ENCODE measurements at places on chromosomes 6 and 20.

DNA sequence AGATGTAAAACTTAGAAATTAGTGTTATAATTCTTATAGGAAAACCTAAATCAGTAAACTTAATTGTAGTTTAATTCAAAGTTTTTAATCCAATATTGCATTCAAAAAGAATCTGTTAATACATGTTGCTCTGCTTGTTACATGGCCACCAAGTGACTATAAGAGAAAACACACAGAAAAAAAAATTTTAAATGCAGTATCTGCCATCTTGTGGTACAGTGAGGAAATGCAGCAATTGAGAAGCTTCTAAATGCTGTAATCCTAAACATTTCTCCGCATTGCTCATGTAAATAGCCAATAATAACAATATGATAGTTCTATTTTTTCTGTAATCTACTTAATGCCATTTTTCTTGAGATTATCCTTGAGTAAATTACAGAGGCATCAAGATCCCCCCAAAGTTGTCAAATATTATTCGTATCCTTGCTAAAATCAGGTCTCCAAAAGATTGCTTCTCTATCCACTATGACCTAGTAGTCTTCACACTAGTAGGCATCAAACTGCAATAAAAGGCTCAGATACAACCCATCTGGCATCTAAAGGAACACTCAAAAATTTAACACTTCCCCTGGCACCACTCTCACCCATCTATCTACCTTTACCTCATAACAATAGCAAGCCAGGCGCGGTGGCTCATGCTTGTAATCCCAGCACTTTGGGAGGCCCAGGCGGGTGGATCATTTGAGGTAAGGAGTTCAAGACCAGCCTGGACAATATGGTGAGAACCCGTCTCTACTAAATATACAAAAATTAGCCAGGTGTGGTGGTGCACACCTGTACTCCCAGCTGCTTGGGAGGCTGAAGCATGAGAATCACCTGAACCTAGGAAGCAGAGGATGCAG lies 34.6 kb downstream of the HDAC2 start:
- no peak for DNase-seq

DNA sequence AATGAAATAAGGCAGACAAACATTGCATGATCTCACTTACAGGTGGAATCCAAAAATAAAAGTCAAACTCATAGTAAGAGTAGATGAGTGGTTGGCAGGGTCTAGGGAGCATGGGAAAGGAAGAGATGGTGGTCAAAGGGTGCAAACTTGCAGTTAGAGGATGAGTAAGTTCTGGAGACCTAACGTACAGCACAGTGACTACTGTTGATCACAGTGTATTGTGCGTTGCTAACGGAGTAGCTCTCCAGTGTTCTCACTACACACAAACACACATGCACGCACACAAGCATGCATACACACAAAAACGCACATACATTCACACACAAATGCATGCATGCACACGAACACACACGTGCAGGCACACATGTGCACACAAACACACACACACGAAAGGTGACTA lies 54.9 kb downstream of the LY86 start:
- no peak for DNase-seq

DNA sequence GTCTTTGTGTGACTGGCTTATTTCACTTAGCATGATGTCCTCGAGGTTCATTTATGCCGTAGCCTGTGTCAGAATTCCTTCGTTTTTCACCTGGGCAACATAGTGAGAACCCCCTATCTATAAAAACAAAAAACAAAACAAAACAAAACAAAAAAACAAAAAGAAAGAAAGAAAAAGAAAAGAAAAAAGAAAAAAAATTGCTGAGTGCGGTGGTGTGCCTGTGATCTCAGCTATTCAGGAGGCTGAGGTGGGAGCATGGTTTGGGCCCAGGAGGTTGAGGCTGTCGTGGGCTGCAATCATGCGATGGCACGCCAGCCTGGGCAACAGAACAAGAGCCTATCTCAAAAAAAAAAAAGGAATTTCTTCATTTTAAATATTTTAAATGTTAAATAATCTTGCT lies 38.4 kb downstream of the VEGFA start:
- no peak for DNase-seq

- DNase-seq = no peak
Measured at GRCh38 chr20:29497261-29497671, 1760.2 kb upstream of the DEFB115 start.

DNA sequence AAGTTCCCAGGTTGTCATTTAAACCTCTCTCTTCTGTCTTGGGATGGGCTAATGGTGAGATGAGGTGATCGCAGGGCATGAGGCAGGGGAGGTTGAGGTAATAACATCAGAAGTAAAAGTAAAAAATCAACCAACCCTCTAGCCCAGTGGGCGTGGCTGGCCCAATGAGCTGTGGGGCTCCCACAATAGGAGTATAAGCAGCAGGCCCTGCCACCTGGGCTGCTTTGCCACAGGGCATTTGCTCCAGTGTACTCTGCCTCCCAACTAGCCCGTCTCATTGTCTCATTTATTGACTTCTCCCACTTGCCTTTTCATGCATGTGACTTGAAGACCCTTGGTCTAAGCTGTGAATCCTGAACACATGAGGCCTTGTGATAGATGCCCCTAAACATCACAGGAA lies 62.8 kb downstream of the PHACTR3 start:
- DNase-seq = no peak

DNA sequence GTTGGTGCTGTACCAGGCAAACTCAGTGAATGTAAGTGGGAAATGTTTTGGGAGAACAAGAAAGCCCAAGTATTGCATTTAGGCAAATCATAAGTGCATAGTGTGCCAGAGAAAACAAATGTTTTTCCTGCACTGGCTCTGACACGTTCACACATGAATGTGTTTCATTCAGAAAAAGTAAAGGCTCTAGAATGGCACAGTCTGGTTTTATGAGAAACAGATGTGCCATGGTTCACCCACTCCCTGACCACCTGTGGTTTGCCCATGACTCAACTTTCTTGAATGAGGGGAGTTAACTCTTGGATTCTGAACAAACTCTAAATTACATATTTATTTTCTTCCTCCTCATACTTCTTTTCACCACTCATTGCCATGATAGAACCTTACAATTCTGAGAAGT lies 126.9 kb downstream of the KCNQ5 start:
- no peak for DNase-seq

GRCh38 chr6:7050872-7051779 lies 56.6 kb upstream of the RREB1 start:
- no peak for DNase-seq

DNA sequence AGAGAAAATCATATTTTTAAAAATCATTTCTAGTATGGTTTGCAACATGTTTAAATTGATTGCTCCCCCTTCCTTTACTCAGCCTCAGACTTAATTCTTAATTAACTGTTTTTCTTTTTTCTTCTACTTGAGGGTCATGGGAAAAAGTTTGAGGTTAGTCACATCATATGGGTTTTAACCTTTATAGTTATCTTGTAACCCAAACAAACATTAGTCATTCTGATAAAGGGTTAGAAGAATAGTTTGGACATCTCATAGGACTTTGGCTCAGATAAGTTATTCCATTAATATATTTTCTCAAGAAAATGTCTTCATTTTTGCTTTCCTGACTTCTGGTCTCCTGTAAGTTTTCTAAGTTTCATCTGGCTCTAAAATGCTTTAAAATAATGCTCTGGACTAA lies 34.5 kb upstream of the TSPYL1 start:
- no peak for DNase-seq

DNA sequence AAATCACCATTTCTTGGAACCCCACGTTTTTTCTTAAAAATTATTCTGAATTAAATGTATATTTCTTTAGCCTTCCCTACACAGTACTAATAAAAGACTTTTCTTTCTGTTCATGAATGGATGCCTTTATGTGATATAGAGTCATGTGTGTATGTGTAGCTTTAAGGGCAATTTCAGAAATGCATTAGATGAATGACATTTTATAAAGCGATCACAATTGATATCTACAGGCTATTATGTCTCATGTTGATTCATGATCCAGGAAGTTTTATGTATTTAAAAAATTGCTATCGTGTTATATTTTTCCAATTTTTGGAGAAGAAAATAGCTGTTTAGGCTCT lies 81.3 kb downstream of the RNF144B start:
- DNase-seq = no peak

GRCh38 chr6:166697113-166697512 lies 70.1 kb upstream of the RPS6KA2 start:
- no peak for DNase-seq

DNA sequence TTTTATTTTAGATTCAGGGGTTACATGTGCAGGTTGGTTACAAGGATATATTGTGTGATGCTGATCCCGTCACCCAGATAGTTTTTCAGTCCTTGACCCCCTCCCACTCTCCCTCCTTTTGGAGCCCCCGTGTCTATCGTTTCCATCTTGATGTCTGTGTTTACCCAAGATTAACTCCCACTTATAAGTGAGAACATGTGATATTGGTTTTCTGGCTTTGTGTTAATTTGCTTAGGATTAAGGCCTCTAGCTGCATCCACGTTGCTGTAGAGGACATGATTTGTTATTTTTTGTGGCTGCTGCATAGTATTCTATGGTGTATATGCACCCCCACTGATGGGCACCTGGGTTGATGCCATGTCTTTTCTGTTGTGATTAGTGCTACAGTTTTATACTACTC lies 178.6 kb downstream of the PLCB1 start:
- no peak for DNase-seq

DNA sequence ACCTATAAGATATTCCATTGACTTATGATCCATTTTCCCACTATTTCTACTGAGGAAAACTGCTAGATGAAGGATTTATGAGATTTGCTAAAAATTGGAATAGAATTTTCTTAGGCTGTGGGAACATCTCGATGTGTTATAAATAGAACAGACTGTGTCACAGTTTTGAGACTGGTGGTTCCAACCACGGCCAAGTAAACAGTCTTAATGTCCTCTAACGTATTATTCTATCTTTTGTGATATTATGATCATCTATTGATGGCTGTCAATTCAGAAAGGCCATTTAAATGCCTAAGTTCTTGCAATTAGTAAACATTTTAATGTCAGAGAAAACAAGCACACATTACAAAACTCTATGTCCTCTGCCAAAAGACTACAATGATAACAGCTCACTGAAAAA lies 71.5 kb upstream of the PLN start:
- no peak for DNase-seq

DNA sequence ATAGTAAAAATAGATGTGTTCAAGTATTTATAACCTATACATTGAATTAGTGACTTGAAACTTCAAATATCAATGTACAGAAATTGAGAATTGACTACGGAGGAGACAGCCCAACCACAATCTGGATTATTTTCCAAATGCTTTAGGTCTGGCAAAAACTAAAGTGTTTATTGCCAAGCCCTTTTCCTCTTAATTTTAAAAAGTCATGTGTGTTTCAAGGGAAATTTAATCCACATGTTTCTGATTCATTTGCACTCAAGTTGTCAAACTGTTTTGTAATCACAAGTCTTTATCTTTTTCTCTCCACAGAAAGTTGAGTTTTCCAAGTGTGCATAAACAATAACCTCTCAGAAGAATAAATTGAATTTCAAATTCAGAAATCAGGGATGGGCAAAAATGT lies 350.8 kb upstream of the RSPO3 start:
- no peak for DNase-seq

DNA sequence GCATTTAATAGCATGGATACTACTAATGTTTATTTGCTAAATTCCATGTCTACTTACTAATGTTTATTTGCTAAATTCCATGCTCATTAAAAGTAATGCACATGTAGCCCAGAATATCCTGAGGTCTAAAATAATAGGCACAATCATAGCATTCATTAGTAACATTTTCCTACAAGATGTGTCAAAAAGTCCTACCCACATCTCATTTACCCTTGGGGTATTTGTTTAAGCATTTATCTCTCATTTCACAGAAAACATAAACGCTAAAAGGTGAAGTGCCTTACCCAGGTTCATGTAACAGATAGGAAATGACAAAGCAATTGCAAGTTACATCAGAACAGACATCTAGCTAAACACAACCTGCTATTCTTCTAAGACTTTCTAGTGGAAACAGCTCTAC lies 457.1 kb downstream of the HACE1 start:
- no peak for DNase-seq

GRCh38 chr6:111862314-111862713 lies 10.9 kb downstream of the FYN start:
- DNase-seq = no peak

GRCh38 chr20:46316984-46317684 lies 8.8 kb upstream of the CDH22 start:
- DNase-seq = no peak

- no peak for DNase-seq
Measured at GRCh38 chr20:48075591-48076174, 290.4 kb upstream of the SULF2 start.

DNA sequence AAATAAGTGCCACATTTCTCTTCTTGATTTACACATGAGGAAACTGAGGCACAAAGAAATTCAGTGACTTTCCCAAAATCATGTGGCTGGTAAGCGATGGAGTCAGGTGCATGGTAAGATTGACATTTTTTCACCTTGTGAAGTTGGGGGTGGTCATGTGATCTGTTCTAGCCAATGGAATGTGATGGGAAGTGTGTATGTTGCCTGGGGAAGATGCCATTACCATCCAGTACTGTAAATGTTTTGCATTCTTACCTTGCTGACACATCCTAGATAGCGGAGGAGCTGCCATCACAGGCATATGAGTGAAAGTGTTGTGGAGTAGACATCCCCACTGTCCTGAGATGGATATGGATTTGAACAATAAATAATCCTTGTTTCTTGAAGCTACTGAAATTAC lies 499.6 kb upstream of the SULF2 start:
- no peak for DNase-seq

DNA sequence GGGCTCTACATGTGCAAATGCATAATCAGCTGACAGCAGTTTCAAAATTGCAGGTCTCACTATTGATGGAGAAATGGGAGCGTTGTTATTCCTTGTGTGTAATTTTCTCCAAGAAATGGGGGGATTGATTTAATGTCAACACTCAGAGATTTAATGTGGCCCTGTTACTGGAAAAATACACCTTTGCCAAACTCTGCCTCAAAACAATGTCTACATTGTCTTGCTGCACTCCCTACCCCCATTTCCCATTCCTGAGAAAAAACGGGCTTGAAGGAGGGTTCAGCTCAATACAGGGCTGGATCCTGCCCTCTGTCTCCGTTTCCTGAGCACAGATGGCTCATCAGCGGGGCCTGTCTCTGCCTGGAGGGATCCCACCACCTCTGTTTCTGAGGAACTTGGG lies 18.4 kb downstream of the EDN3 start:
- no peak for DNase-seq

DNA sequence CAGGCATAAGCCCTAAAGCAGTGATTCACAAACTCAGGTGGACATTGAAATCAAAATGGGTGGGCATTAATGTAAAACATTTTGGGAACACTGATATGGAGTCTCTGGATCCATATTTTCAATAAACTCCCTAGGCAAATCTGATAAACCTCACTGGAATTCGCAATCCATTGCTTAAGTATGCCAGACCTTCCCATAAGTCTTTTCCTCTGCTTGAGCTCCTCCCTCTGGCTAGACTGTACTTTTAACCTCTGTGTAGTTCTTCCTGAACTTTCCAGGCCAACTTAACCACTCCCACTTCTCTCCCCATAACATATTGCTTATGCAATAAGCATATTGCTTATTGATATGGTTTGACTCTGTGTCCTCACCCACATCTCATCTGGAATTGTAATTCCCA lies 629.7 kb upstream of the IMPG1 start:
- DNase-seq = no peak

All from stimulated activated CD8-positive, alpha-beta memory T cell treated with anti-CD3 and anti-CD28 coated beads, Interleukin-12 subunit alpha, Interleukin-12 subunit beta, amount 100 ng/mL, for 1 hour (primary cell).